ENCODE measurements at places on chromosomes 13 and 19.

DNA sequence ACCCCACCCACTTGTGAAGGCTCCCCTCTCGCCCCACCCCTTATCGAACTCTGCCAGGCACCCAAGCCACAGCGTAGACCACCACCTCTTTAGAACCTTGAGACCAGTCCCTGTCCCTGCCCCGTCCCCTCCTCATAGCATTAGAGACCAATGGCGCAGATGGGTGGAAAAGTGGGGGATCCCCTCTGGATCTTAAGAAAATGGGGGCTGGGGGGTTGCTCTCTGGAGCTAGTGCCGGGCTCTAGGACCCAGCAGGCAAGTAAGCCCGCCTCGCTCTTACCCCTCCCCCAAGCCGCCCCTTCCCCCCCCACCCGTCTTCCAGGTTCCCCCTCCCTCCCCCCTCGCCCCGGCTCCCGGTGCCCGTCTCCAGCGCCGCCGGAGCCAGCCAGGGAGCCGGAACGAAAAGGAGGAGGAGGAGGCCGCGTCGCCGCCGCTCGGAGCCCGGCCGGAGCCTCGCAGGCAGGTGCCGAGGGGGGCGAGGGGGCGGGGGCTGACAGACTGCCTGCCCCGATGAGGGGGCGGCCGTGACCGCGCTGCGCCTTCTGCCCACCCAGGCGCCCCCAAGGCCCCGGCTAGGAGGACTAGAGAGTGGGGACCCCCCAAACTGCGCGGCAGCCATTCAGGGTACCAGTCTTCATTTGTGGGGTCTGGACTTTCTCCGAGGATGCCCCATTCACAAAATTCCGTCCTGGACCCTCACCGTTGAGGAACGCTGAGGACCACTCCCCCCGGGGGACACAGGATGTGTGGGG lies at the start of gene SPRED3:
Gene SPRED3 (plus strand): TSS at position 349 of the 752 bp plus-strand sequence. CDS start 1,606 bp downstream, outside the sequence.
- peak; percentile 78 for DNase-seq

DNA sequence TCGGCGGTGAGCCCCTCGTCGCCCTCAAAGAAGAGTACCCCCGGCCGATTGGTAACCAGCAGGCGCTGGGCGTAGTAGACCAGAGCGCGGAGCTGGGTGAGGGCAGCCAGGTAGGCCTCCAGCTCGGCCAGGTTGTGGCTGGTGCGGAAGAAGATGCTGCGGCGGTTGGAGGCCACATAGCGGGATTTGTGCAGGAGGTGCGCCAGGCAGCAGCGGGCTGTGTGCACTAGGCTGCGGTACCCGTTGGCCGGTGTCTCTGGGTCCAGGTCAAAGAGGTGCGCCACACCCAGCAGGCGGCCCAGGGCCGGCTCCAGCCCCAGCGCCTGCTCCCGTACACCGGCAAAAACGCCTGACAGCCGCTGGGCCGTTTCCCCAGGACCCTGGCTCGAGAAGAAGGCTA lies 16.8 kb downstream of the LIPE start:
- DNase-seq, result no peak

DNA sequence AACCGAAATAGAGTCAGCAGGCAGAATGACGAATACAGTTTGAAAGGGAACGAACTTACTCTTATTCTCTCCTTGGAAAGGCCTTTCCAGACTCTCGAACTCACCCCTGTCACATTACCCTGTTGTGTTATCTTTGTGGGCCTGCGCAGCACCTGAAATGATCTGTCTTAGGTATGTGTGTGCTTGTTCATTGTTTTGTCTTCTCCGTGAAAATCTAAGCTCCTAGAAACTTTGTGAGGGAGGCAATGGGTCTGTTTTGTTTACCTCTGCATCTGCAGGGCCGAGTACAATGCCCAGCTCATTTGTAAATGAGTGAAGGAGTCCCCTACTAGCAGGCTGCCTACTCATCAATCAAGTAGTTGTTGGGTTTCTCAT lies 19.6 kb downstream of the HMGB1 start:
- DNase-seq, result no peak

- DNase-seq, result no peak
Observed at GRCh38 chr19:11390933-11391680, 7.0 kb upstream of the EPOR start.

GRCh38 chr13:93740334-93740733 lies 513.7 kb downstream of the GPC6 start:
- DNase-seq, result no peak

GRCh38 chr13:63005625-63006024 lies 1590.0 kb upstream of the PCDH20 start:
- no peak for DNase-seq

DNA sequence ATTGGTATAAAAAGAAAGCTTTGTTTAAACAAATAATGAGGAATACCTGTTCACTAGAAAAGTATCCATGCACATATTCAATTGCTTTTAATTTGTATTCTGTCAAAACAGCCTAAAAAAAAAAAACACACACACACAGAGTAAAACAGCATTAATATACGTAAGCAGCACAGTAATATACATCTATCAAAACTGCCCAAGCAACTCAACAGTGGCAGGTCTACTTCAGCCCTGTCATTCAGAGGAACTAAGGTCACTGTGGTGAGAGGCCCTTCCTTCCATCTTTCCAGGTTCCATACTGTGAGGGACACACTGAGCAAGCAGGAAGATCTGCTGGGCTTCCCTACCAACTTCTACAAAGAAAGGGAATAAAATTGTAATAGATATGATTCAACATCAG lies 3.8 kb downstream of the PROSER1 start:
- no peak for DNase-seq

DNA sequence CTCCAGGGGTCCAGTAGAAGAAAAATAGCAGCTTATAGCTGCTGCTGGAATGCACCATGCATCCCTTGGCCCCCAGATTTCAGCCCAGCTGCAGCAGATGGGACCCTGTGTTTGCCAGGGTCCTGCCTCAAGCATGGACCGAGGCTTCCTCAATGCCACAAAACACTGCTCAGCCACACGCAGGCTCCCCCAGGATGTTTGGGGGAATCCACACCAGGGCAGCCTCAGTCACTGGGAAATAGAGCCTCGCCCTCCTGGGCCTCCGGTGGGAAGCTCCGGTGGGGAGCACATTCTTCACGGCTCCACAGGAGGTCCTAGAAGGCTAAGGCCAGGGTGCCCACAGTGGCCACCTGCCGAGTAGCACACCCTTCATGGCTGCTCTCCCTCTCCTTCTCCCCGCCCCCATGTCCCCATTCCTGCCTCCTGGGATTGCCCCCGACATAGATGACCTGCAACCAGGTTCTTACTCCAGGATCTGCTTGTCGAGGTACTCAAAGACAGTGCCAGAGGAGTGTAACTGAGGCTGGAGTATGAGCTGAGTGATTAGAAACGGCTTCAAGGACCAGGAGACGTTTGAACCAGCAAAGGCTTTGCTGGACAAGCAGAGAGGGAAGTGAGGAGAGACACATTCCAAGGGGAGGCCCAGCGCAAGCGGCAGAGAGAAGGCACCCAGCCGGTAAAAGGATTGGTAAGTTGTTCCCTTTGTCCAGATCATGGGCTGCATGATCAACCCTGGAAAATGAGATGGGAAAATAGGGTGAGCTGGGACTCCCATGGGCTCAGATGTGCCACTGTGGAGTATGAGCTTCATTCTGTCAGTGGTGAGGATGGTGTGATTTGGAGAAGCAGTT lies 110.7 kb upstream of the UQCRFS1 start:
- DNase-seq, result no peak

DNA sequence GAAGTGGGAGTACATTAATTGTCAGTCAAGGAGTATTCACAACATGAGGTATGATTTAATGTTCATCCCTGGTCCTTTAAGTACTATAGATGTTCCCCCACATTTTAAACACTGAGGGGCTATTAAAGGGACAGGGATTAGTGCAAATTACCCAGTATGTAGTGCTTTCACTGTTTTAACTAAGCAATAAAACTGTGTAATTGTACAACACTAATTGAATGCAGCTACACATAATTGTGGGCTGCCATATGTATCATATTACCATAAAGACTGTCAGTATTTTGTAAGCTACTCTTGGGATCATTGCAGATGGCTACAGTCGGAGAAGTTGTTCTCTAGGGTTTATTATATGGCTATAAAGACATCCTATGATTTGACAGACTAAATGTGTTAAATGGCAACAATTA lies 316.6 kb downstream of the DCLK1 start:
- no peak for DNase-seq

DNA sequence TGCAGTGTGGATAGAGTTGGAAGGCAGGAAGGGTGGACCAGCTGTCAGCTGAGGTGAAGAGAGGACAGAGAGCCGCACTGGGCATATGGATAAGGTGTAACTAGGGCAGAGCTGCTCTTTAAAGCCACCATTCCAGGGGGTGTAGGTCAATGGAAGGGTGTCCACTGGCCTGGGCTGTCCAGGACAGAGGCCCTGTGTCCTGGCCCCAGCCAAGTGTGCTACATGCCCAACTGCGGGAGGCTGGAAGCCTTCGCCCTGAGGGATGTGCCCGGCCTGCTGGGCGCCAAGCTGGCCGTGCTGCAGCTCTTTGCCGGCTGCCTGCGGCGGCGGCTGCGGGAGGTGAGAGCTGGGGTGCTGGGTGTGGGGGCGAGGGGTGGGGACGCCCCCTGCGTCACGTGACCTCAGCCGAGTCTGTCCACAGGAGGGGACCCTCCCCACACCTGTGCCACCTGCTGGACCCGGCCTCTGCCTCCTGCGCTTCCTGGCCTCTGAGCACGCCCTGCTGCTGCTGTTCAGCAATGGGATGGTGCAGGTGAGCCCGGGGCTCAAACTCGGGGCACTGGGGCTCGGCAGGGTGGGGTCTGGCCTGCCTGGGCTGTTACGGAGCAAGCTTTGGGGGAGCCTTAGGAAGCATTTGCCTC lies 9.8 kb downstream of the PLK5 start:
- DNase-seq, result no peak

DNA sequence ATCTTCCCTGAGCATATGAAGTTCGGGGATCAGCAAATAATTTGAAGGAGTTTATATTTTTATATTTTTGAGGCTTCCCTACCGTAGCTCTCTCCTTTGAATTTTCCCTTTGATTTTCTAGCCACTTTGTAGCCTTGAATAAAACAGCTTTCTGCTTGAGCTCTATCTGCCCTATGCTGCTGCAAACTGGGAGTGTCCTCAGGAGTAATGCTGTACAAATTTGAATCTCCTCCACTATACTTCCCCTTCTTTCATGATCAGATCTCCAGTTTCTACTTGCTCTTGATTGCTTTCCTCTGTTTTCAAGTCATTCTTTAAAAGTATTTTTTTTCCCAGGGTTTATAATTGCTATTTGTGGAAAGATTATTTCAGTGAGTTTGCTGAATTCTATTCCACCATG lies 14.6 kb downstream of the PDS5B start:
- DNase-seq, result no peak

GRCh38 chr19:55373993-55374757 lies 2.5 kb upstream of the TMEM190 start:
- DNase-seq, result no peak

DNA sequence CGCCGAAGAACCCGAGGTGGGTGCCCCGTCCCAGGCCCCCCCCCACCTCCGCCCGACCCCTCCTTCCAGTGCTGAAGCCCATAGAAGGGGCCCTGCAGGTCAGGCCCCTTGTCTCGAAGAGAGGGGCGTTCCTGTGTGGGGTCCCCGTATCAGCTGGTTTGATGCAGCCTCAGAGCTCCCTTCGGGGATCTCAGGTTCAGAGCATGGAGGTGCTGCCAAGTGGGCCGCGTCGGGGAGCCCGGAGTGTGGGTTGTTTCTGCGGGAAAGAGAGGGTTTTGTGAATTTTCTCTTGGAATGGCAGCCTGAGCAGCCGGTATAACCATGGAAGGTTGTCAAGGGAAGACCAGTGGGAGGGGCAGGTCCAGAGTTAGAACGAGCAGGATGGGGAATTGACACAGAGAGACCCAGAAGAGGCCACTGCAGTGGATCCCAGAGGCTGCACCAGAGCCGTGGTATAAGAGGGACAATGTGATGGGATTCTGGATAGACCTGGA lies 384 bp downstream of the TRAPPC2B start:
- DNase-seq, result peak; percentile 16

DNA sequence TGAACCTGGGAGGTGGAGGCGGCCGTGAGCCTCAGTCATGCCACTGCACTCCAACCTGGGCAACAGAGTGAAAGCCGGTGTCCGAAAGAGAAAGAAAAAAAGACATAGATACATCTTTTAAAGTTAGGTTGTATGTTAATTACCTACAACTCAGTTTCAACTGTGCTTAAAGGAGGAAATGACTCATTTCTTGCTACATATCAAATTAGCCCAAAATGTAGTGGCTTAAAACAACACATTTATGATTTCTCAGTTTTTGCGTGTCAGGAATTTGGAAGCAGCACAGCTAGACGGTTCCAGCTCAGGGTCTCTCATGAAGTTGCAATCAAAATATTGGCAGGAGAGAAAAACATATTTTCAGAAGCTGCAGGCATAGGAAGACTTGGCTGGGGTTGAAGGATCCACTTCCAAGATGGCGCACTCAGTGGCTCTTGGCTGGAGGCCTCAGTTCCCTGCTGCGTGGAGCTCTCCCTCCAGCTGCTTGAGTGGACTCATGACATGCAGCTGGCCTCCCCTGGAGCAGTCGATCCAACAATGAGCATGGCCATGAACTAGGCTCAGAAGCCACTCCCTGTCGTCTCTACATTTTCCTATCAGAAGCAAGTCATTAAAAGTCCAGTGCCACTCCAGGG lies 7.1 kb downstream of the LDLR start:
- DNase-seq, result peak; percentile 69

DNA sequence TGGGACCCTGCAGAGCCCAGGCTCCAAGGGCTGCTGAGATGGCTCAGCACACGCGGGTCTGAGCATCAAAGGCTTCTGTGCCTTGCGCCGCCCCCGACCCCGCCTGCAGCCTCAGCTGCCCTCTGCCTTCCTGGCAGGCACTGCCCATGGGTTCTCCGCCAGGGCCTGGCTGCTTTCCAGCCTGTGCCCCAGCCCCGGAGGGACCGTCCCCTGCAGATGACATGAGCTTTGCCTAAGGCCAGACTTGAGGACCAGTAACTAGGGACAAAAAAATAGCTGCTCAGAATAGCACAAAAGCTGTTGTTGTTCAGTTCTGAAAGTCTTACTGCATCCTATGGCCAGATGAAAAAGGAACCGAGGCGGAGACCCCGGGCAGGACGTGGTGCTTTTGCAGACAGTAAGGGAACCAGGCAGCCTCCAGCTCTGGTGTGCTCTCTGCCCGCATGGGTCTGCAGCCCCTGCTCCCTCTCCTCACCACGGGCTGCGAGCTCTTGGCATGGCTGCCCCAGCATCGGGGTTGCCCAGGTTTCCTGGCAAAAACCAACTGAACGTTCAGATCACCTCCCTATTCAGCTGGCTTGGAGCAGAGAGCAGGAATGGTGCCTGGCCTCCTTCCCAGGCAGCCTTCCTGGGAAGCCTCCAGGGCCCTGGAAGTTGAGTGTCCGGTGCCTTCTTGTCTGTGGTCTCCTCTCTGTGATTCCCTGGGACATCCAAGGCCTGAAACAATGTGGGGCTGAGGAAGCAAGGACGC lies 12.5 kb upstream of the CFAP97D2 start:
- no peak for DNase-seq

GRCh38 chr13:50388481-50388880 lies 373.2 kb downstream of the KCNRG start:
- no peak for DNase-seq

DNA sequence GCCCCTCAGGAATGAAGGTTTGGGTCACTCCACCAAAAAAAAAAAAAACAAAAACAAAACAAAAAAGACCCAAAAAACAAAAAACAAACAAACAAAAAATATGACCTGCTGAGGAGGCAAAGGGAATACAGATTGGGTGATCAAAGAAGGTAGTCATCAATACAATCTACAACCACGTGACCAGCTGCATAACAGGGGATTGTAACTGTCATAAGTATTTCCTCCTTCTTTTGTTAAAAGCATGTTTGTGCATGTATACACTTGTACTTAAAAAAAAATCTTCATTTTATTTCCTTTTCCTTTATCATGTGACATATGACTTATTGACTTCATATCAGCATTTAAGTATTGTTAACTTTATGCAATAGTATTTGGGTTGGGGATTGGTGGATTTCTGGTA lies 165.1 kb upstream of the IRS2 start:
- DNase-seq, result no peak

GRCh38 chr13:106496072-106496997 lies 39.1 kb downstream of the EFNB2 start:
- no peak for DNase-seq
